ENCODE measurements at places on chromosomes 16 and 17.
A peak's percentile ranks its signal among the peaks of the same experiment; 100 is the strongest.

DNA sequence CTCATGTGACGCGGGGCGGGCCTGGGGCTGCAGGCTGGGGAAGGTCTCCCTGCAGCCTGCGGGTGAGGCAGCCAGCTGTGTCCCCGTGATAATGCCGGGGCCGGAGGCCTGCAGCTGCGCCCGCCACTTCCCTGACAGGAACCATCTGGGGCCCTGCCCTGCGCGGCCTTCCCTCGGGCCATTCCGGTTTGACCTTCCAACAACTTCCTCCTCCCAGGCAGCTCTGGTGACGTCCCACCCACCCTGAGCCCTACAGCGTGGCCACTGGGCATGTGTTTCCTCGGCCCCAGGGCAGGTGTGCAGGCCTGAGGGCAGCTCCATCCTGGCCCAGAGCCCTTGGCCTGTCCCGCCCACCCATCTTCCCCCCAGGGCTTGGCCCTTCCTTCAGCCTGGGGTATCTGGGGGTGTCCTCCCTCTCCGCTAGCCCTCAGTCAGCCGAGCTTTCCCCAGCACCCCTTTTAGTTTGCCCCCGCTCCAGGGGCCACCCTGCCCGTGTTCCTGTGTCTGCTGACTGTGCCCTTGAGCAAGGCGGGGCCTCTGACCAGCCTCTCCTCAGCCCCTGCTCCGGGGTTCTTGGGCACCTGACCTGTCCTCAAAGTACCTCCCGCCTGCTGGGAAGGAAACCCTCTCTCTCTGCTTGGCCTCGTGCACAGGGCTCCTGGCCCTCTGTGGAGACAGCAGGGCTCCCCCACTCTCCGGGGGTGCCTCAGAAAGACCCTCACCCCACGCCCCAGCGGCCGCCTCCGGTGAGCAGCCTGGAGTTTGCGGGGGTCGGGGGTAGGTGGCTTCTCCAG, at the start of gene CBFA2T3:
Gene CBFA2T3 (minus strand): TSS at position 190 of the 794 bp plus-strand sequence. CDS start 400 bp downstream, outside the sequence.
- no peak for DNase-seq

GRCh38 chr17:7132511-7133094, 18.0 kb upstream of the ASGR2 start:
- DNase-seq = peak; percentile 96

DNA sequence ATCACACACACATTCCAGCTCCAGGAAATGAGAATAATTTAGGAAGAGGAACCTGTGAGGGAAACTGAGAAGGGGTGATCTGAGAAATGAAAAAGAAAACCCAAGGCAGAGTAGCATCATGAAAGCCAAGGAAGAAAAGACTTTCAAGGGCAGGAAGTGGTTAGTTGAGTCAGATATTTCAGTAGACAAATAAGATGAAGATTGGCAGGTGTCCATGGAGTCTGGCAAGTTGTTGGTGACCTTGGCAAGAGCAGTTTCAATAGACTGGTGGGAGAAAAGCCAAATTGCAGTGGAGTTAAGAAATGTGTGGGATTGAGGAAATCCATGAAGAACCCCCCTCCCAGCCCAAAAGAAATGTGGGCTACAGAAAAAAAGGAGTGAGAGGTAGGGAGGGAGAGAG, 10.7 kb downstream of the GNAO1 start:
- DNase-seq = no peak

DNA sequence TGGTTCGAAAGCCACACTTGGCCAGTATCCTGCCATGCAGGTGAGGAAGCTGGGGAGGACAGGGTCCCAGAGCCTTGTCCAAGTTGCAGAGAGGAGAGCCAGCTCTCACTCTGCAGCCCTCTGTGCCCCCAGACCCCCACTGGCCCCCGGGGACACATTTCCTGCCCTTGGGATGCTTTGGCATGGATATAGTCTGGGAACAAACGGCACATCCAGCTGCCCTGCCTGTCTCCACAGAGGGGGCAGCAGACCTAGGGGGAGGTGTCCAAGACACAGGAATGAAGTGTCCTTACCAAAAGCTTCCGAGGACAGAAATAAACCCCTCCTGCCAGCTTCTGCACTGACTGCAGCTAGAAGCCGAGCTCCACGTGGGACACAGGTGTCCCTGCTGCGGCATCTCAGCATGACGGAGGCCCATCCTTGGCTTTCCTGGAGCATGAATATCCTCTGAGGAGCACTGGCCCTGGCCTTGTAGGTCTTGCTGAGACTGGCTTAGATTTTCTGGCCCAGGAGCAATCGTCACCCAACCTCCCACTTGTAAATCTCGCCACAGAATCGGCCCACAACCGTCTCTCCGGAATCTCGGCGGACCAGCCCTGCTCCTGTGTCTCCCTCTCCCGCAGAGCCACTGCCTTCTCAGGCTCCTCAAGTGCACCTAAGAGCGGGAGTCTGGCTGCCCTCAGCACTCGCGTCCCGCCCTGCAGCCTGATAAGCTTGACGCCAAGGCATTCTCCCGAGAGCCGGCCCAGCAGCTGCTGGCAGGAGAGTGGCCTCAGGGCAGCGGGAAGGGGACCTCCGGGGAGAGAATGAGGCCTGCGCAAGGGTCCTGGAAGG, 1.1 kb upstream of the CAPN15 start:
- DNase-seq = no peak

GRCh38 chr16:68283801-68284598, 19.7 kb downstream of the SLC7A6 start:
- DNase-seq = no peak

GRCh38 chr16:24977678-24978075, 37.5 kb downstream of the ARHGAP17 start:
- no peak for DNase-seq

GRCh38 chr17:8126491-8127066, 2.7 kb upstream of the HES7 start:
- DNase-seq = no peak

GRCh38 chr16:73298562-73298961, 250.6 kb upstream of the ZFHX3 start:
- peak; percentile 20 for DNase-seq

GRCh38 chr16:20306401-20306800, 20.9 kb downstream of the GP2 start:
- DNase-seq = no peak

GRCh38 chr17:82860606-82861392, 21.0 kb upstream of the ZNF750 start:
- no peak for DNase-seq

DNA sequence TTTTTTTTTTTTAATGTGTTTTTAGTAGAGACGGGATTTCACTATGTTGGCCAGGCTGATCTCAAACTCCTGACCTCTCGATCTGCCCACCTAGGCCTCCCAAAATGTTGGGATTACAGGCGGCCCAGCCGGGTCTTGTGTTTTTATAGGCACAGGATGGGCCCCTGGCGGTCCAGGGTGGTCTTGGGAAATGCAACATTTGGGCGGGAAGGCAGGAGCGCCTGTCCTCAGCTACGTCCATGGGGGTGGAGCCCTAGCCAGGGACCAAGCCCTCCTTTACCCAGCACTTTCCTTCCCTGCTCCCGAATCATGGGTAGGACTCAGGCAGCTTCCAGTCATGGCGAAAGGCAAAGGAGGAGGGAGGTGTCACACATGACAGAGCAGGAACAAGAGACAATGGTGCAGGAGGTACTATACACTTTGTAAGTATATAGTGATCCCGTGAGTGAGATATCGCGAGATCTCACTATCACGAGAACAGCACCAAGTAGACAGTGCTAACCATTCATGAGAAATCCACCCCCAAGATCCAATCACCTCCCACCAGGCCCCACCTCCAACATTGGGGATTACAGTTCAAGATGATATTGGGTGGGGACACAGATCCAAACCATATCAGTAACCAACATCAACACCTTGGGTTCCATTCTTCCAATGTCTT, 226.7 kb upstream of the WSCD1 start:
- no peak for DNase-seq

GRCh38 chr17:21132428-21132827, 5.7 kb downstream of the DHRS7B start:
- no peak for DNase-seq

GRCh38 chr17:28942925-28943324, 8.4 kb downstream of the PHF12 start:
- DNase-seq = no peak

DNA sequence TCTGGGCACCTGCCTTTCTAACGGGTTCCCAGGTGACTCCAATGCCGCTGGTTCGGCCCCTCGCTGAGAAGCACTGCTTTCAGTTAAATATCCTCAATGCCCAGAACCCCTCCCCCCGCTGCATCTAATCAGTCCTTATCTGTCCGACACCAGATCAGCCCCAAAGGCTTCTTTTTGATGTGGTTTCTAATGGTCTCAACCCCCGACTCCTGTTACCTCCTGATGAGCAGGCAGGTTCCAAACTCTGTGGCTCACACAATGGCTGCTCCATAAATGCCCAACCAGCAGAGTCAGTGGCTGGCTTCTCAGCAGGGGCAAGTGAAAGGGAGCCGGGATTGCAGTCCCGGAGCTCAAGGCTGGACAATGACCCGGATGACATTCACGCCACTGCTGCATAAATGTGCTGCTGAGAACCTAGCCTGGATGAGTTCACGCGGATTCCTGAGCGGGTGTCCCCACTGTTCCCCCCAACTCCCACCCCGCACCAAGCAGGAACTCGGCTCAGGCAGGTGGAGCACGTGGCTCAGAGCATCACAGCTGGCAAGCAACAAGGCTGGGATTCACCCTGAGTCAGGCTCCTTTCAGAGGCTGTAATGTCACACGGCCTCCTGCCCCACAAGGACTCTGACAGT, 1.0 kb upstream of the SLC38A8 start:
- DNase-seq = no peak

GRCh38 chr17:59620518-59621259, 994 bp downstream of the CLTC start:
- DNase-seq = no peak

DNA sequence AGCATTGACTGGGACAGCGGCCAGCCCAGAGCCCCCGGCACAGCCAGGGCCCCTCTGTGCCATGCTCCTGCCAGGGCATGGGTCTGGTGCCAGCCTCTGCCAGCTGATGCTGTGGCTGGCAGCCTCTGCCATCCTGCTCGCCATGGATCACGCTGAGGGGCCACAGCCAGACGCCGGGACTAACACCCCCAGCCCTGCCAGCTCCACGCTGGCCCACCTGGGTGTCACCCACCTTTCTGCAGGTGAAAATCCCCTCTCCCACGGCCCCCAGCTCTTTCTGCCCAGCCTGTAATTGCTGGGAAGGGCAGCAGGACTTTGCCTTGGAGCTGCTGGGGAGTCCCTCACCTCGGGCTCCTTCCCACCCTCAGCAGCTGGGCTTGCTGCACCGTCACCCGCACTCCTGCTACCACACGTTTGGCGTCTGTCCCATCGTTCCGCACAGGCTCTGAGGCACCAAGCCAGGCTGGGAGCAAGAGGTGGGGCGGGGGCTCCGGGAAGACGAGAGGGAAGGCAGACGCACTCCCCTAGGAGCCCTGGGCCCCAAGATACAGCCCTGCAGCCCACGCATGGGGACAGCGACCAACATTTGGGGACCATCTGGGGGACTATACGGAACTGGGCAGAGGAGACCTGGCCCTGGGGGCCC, 42.0 kb upstream of the ACSF3 start:
- DNase-seq = no peak

DNA sequence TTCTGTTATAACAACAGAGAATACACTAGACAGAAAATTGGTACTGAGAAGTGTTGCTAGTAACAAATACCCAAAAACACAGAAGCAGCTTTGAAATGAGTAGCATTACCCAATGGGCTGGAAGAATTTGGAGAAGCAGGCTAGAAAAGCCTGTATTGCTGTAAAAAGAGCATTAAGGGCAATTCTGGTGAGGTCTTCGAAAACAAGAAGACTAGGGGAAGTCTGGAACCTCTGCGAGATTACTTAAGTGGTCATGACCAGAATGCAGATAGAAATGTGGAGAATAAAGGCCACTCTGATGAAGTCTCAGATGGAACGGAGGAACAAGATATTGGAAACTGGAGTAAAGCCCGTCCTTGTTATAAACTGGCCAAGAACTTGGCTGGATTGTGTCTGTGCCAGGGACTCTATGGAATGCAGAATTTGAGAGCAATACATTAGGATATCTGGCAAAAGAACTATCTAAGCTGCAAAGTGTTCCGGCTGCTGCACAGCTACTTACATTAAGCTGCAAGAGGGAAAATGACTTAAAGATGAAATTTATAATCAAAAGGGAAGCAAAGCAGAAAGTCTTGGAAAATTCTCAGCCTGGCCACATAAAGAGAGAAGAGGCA, 44.9 kb upstream of the PEMT start:
- DNase-seq = no peak

DNA sequence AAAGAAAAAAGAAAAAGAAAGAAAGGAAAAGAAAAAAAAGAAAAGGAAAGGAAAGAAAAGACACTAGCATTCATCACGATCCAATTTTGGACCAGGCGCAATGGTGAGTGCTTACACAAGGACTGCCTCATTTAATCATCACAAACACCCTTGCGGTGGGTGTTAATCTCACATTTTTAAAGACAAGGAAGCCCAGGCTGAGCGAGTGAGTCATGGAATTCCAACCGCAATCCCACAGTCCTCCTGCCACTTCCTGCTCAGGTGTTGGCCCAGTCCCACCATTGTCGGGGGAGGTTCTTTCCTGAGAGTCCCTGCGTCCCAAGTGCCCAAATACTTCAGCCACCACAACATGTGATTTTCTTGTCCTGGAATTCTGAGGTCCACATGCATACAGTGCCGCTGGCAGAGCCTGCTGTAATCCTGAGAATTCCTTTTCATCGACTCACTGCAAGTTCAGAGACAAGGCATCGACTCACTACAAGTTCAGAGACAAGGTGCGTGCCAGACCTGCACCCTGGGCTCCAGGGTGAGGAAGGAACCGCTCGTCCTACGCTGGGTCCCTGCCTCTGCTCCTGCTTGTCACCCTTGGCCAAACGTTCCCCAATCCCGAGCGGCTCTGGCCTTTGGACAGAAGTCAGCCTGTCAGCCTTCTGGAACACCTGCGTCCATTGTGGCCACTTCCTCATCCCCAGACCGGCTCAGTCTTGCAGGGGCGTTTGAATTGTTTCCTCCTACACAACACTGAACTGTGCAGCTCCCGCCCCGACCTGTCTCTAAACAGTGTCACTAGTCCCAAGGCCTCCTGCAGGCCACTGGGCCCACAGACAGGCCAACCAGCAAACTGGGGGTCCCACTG, 5.8 kb downstream of the ZG16B start:
- DNase-seq = peak; percentile 67

DNA sequence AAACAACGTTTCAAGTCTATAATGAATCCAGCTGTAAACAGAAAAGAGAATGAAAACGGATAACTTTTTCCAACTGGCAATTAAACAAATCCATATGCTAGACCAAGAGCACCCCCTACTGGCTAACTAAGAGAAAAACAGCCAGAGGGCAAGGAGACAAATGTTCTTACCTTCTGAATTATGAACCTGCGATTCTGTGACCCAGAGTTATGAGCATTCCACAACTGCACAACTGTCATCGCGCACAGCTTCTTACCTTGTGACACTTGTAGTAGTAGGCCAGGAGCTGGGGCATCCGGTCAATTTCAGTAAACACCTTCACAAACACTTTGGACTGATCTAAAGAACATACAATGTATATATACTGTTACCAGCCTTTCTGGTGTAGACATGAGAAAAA, 18.6 kb downstream of the COG7 start:
- DNase-seq = no peak
